ENCODE measurements at places on chromosomes 6 and 20. TPM values are rescaled to one million over a fixed set of nuclear protein-coding genes. Genes with fewer than 3 reads are reported as not detected.

CYP39A1 gene
- 5.3 TPM for total RNA-seq

ZNF334 gene
- 6.6 TPM for total RNA-seq

TRIM38 gene
- total RNA-seq, result 13.3 TPM

BNIP5 gene
- not detected for total RNA-seq

RGL2 gene
- 33.2 TPM for total RNA-seq

NFATC2 gene
- total RNA-seq, result 5.0 TPM

EZR gene
- total RNA-seq, result 33.5 TPM

CFB gene
- total RNA-seq, result 14.3 TPM

GDAP1L1 gene
- total RNA-seq, result 0.36 TPM

DNPH1 gene
- total RNA-seq, result 88.8 TPM

THBS2 gene
- total RNA-seq, result 38.9 TPM

TMEM151B gene
- 0.55 TPM for total RNA-seq

FNDC11 gene
- 0.16 TPM for total RNA-seq

ZNF184 gene
- total RNA-seq, result 8.6 TPM

C20orf204 gene
- 0.33 TPM for total RNA-seq

IL17A gene
- not detected for total RNA-seq

CLDN20 gene
- not detected for total RNA-seq

TULP4 gene
- total RNA-seq, result 142 TPM

PGC gene
- total RNA-seq, result not detected

MEI4 gene
- not detected for total RNA-seq

FRMD1 gene
- total RNA-seq, result not detected

PPP1R3G gene
- total RNA-seq, result 2.4 TPM

HLA-DPA1 gene
- 41.3 TPM for total RNA-seq

SPATA25 gene
- total RNA-seq, result 1.6 TPM

LY6G5B gene
- 10.0 TPM for total RNA-seq

ILRUN gene
- total RNA-seq, result 78.9 TPM

PAX1 gene
- not detected for total RNA-seq

ENPP5 gene
- 0.49 TPM for total RNA-seq

SEL1L2 gene
- total RNA-seq, result not detected

COL20A1 gene
- total RNA-seq, result not detected

TFAP2A gene
- 0.16 TPM for total RNA-seq

Measured in sigmoid colon (tissue), 7 donors.